GM12892 (cell line): ENCODE measurements at places on chromosomes 1 and 21.

GRCh38 chr1:159612211-159612885 lies 24.7 kb downstream of the APCS start:
- no peak for DNase-seq

GRCh38 chr1:229879746-229880145 lies 187.3 kb upstream of the GALNT2 start:
- DNase-seq: no peak

DNA sequence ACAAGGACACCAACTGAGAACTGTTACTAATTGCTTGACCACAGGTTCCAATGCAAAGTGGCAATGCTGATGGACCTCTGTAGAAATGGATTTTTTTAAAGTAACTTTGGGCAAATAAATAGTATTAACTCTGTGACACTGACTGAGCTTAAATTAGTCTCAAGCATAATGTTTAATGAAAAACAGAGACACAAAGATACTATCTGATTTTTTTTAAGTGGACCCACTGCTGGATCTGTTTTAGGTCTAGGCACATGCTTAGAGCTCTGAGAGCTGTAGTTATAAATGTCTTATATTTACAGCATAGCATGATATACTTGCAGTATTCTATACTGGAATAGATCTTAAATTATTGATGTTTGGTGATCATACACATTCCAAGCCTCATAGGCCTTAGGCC lies 481.6 kb upstream of the LRRC7 start:
- no peak for DNase-seq

- no peak for DNase-seq
Measured at GRCh38 chr1:3692598-3692997, 40.3 kb downstream of the TP73 start.

DNA sequence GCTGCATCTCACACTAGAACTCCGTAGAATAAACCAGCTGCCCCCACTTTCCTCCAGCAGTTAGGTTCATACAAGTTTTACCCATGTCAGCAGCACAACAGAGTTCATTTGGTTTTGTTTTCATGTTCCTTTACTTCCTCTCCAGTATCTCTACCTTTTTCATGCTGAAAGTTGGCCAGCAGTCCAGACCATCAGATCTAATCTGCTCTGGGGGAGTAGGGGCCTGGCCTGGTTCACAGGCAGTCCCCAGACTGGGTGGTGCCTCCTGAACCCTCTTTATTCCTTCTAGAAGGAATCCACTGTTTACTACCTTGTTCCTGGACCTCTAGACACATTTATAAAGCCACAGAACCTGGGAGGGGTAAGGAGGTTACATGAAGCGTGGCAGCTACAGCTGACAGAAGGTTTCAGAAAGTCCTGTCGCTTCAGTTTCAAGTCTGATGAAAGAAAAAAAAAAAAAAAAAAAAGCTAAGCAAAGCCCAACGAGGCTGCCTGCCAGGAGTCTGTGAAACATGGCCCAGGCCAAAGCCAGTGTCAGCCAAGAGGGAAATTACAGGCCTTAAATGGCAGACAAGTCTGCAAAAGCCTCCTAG lies 184.6 kb upstream of the JUN start:
- DNase-seq: no peak
